ENCODE measurements at places on chromosomes 7 and 10.
A peak's percentile ranks its signal among the peaks of the same experiment; 100 is the strongest.

GRCh38 chr10:20474064-20474463 is 423.0 kb downstream of the NEBL start:
- no peak for DNase-seq

DNA sequence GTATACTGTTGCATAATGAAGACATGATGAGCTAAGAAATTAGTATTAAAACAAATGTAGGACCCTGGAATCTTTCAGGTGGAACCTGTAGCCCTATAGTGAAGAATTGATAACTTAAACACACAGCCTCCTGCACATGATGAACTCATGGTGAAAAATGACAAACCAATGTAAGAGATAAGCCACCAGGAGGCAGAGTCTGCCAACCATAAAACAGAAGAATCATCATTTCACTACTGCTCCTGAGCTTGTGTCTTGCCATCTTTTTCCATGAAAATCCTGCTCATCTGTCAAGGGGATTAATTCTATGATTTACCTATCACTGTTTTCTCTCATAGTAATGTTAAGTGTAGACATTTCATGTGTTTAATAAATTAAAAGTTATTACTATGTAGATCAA is 363.9 kb downstream of the MALRD1 start:
- DNase-seq: peak; percentile 5

DNA sequence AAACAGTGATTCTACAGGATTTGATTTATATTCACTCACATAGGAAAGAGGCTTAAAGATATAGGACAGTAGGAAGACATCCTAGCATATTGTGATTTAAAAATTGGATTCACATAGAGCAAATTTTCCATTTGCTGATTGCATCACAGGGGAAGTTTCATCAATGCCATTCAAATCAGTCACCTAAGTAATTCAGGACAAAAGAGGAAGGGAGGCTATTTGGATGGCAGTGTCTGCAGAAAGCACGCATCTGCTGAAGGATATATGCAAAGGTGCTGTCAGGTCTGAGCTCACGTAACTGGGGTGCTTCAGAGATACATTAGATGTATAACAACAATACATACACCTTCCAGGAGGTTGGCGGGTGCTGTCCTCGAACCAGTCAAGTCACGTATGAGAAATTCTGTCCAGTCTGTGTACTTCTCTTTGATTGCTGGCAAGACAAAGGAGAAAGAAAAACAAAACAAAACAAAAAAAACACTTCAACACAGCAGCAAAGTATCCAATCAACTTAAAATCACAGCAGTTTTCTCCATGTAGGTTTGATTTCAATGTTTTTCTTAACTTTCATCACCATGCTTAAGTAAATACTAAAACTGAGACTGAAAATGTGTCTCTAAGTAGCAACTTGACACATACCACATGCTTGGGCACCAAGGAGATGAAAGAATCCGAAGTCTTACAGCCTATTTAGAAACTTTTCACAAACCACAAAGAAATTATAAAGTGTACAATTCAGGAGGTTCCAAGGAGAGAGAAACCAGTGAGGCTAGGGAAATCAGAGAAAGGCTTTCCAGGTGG is 125.1 kb downstream of the SFMBT2 start:
- no peak for DNase-seq

DNA sequence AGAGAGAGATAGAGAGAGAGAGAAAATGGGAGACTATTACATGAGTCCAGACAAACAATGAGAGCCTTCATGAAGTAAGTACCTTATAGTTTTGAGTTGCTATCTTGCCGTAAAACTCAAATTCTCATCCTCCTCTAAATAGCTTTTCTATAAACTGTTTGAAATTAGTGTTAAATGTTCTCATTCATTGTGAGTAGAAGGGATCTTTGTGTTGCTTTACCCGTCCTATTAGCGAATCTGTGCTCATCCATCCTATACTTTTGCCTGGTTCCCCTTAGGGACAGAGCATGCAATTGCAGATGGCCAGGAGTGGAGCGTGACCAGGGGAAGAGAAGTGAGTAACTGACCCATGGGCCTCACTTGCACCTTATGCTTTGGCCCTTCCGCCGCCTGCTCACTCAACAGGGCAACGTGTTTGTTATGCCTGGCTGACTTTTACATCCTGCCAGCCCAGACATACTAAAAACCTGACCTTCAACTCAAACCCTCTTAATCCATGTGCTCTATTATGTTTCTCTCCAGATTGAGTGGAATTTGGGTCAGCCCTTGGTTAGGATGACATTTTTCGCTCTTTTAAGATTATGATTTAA is 244.2 kb upstream of the YAE1 start:
- DNase-seq: no peak

Measured in AG20443 (cell line).